ENCODE measurements at places on chromosomes 2 and 18.

- no peak for DNase-seq
Observed at GRCh38 chr2:185338104-185338503, 400.5 kb upstream of the FSIP2 start.

GRCh38 chr18:78416853-78417252 is 562.8 kb upstream of the SALL3 start:
- no peak for DNase-seq

DNA sequence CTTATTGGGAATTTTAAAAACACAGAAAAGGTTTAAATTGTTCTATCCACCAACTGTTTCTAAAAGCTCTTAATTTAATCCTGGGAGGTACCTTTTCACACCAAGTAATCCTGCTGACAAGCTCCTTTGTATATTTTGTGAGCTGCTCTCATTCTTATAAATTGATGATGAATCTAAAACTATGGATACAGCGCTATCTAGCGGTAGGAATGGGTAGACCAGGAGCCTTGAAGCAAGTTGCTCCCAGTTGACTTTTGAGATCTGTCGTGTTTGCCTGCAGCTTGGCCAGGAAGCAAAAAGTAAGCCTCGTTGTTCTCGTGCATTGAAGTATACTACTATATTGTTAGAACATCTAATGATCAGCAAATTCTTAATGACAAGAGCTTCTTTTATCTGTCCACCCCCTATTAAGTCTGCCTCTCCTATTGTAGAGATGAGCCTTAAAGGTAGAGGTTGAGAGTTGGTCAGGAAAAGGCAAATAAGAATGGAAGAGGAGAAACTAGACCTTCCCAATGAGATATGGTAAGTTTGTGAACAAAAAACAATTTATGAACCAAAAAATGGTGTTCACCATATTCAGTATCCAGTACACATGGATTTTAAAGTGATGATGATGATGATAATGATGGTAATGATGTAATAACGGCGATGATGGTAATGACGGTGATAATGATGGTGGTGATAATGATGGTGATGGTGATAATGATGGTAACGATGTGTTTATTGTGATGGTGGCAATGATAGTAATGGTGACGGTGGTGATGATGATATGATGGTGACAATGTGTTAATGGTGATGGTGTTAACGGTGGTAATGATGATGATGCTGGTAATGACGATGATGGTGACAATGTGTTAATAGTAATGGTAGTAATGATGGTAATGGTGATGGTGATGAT is 212.1 kb upstream of the NCKAP5 start:
- DNase-seq = no peak

DNA sequence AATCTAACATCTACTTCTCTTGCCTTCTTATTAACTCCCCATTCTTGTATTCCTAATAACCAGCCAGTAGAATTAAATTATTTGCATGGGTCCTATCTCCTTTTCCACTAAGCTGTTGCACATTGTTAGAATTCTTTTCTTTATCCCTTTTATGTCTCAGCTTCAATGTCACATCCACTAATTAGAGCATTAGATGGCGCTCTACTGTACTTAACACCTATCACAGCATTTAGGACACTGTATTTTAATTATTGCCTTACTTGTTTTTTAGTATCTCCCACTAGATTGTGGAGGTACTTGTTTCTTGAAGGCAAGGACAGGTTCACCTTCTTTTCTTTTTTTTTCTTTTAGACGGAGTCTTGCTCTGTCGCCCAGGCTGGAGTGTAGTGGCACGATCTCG is 3.8 kb downstream of the LIPT1 start:
- no peak for DNase-seq

DNA sequence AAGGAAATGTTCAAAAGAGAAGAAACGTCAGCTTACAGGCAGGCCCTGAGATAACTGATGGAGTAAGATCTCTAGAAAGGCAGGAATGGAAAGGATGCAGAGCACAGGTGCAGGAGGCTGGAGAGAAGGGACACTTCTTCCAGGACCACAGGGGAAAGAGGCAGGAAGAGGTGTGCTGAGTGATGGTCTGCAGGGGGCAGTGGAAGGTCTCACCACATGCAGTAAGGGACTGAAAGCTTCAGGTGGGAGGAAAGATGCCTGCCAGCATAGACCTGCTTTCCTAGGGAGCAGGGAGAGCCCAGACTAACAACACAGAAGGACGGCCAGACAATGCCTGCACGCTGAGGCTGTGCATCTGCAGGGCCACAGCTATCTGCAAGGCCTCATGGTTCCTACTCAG is 156.8 kb downstream of the L3MBTL4 start:
- no peak for DNase-seq

- DNase-seq = peak; percentile 22
Observed at GRCh38 chr2:100606726-100607343, 44.0 kb downstream of the PDCL3 start.

DNA sequence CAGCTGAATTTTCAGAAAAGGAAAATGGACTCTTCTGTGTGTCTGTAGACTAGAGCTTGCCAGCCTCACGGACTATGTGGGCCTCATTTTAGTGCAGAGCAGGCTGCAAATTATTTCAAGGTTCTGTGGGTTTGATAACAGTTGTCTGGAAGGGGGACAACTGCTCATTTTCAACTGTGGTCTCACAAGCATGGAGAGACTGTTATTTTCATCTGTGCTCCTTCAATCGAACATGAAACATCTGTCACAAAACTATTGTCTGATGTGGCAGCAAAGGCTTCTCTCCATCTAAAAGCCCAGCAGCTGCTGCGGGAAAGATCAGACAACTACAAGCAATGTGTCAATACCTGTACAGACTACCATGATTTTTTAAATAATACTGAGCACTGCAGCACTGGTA is 211.8 kb downstream of the LRRTM4 start:
- DNase-seq = no peak

GRCh38 chr2:196513796-196514526 is 125.6 kb upstream of the CCDC150 start:
- no peak for DNase-seq

DNA sequence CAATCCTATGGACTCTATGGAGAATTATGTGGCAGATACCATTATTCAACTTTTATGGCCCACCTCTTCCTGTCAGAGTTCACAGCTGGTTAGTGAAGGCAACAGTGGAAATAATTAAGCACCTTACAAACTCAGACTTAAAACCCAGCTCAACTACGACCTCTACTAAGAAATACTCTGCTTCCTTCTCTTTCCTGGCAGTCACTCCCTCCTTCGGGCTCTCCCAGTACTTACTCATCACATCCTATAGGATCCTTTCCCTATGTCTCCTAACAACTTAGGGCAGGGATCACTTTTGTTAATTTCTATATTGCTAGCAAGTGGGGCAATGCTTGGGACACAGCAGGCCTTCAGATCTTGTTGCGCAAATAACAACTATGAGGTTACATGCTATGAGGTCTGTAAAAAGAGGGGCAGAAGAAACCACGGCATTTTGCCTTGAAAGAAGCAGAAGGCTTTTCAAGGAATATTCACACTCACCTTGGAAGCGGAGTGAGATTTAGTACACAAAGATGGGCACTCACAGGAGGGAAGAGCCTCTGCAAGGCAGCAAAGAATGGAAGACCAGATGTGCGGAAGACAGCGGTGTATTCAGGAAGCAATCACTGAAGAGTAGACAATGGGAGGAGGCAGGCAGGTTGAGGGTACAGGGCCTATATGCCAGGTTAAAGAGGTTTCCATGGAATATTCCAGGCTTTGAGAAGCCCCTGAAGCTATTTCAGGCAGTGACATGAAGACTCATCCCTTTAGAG is 2.1 kb downstream of the STK39 start:
- DNase-seq = no peak

GRCh38 chr2:218079943-218080913 is 11.2 kb downstream of the RUFY4 start:
- no peak for DNase-seq
